Fibroblast of gingiva (primary cell): ENCODE measurements at places on chromosomes 16 and 17.
A peak's percentile ranks its signal among the peaks of the same experiment; 100 is the strongest.

DNA sequence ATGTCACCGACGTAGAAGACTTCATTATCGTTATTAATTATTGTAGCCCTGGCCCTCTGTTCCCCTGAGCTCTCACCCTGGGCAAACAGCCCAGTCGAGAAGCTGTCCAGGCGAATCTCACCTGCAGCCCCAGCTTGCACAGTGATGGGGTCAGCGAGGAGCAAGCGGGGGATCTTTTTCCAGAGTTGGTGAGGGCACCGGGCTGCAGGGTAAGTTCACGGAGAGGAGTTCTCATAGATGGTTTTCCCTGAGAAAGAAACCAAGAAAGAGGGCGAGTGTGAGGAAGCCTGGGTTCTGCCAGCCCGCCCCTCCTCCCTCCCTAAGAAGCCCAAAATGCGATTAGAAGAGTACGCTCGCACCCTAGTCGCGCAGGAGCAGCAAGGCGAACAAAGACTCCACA is 436 bp downstream of the SPAG5 start:
- DNase-seq: no peak

GRCh38 chr16:11032922-11033291 is 88.5 kb downstream of the CLEC16A start:
- DNase-seq: peak; percentile 96

DNA sequence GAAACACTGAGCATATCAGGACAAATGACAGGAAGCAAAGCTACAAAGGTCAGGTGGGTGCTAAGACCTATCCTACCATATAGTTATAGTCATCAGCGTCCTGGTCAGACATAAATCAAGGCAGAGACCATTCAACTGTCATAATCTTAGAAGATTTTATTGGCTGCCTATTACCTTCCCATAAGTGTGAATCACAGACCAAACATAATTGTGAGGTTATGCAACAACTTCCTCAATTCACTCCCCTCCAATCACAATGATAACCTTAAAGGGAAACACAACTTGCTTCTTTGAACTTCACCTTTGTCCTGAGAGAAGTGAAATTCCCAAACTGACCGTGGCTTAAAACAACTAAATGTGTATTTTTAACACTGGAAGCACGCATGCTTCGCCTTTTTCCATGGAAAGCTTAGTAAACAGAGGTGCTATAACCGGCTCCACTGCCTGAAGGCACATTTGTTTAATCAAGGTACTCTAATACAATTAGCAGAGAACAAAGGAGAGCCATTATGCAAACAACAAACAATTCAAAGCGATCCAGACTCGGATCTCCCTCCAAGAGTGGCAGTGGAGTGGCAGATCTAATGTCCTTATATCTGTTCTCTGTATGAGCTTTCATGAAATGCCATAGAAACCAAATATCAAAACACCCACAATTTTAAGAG is 84.9 kb downstream of the TMEM114 start:
- no peak for DNase-seq

DNA sequence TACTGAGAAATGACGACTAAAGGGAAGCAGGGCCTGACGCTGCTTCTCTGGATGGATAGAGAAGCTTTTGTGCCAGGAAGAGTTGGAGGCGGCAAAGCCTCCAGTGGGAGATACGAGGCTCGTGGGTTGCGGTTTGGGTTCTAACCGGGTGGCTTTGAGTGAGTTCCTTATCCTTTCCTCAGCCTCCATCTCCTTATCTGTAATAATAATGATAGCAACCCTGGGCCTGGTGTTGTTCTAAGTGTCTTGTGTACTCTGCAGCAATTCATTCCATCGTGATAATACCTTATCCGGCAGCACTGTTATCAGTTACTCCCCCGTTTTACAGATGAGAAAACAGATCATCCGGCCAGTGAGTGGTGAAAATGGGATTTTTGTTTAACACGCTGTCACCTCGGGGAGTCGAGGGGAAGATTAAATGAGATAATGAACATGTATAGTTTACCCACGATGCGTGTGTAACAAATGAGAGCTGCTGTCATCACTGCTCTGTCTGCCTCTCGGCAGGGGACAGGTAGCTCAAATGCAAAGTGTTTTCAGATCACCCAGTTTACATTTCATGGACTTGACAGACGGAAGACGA is 52.0 kb upstream of the LHX1 start:
- no peak for DNase-seq

- DNase-seq: no peak
Measured at GRCh38 chr16:79845734-79846135, 245.2 kb upstream of the MAF start.

- DNase-seq: no peak
Measured at GRCh38 chr17:67942810-67943209, 53.5 kb downstream of the C17orf58 start.
